ENCODE measurements at places on chromosomes 5 and 9. TPM values are rescaled to one million over a fixed set of nuclear protein-coding genes. Genes with fewer than 3 reads are reported as not detected.

Gene SPINK4
- total RNA-seq: not detected

Gene AFAP1L1
- total RNA-seq: 0.29 TPM

- no peak for DNase-seq
These were observed 168.4 kb upstream of the MPDZ start for GRCh38 chr9:13447843-13448422.

DNA sequence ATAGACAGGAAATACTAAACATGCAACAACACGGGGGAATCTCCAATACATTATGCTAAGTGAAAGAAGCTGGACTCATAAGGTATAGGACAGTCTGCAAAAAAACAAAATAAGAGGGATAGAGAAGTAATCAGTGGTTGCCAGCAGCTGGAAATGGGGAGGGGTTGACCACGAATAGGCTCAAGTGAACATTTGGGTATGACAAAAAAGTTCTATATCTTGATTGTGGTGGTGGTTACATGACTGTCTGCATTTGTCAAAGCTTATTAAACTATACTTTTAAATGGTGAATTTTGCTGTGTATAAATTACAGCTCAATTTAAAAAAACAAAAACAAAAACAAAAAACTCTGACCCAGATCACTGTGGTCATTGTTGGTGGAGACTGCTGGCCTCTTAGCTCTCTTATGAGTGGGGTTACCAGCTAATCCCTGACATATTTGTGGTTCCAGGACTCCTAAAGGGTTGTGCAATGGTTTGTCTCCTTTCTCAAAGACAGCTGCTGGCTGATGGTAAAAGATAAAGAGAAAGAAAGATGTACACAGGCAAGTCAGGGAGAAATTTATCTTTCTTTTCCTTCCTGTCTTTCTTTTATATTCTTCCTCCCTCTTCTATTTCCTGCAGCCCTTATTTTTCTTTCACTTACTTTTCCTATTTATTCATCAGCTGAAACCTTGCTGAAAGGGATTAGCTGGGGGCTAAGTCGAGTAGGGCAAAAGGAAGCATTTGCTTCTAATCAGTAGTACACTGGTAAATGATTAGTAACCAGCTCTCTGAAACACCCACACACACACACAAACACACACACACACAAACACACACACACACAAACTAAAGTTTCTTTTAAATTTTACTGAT, 42.6 kb upstream of the APC start:
- no peak for DNase-seq

GRCh38 chr9:125431012-125431305, 169.3 kb downstream of the GAPVD1 start:
- DNase-seq: no peak

- no peak for DNase-seq
These were observed 1.2 kb downstream of the OTULINL start for GRCh38 chr5:14582797-14583137.

Gene EGFL7
- 20.9 TPM for total RNA-seq

Gene TSSK1B
- not detected for total RNA-seq

- no peak for DNase-seq
These were observed 210.1 kb upstream of the TBCA start for GRCh38 chr5:77986261-77986660.

DNA sequence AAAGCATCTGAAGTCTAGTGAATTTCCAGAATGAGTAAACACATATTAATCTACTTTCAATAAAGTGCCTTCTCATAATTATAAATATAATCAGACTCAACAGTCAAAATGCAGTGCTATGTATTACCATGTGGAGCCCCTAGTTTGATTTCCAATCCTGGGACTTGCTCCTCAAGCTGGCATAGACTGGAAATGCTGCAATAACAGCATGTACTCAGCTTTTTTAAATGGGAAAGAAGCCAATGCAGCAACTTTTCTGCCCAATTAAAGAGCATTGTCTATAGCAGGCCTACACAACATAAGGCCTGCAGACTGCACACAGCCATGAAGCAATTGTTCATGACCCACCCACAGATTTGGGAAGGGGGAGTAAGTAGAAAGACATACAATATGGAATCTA, 103.2 kb downstream of the NR2F1-AS1 start:
- DNase-seq: no peak

DNA sequence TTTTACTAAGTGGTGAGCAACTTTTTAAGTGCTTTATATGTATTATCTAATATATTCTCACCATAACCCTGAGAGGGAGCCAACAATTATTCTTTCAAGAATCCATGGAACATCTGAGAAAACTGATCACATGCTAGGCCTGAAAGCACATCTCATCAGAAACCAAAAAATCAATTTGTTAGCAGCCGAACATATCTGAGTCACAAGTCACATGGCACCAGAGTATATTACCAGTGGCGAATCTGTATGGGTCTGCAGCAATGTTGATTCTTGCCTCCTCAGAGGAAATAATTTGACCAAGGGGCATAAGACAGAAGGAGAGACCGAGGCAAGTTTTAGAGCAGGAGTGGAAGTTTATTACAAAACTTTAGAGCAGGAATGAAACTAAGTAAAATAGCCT, 25.3 kb upstream of the SIL1 start:
- no peak for DNase-seq

Gene PCDHGB2
- total RNA-seq: 6.2 TPM

- DNase-seq: no peak
These were observed 155.0 kb downstream of the NFIB start for GRCh38 chr9:14158916-14159315.

- no peak for DNase-seq
These were observed 134.6 kb downstream of the TMC1 start for GRCh38 chr9:72656021-72656420.

GRCh38 chr5:57370376-57370775, 112.2 kb downstream of the ACTBL2 start:
- DNase-seq: no peak

Gene ECM2
- 22.6 TPM for total RNA-seq

GRCh38 chr5:74136276-74136825, 504.2 kb downstream of the ENC1 start:
- no peak for DNase-seq

Gene TEX48
- total RNA-seq: not detected

GRCh38 chr5:21802869-21803490, 1050.2 kb downstream of the CDH12 start:
- DNase-seq: peak; percentile 52
